H7 (cell line): ENCODE measurements at places on chromosomes 6 and 20. TPM values are rescaled to one million over a fixed set of nuclear protein-coding genes. Genes with fewer than 3 reads are reported as not detected.

Gene HSPA12B
- total RNA-seq, result 0.97 and 2.4 TPM in 2 replicates

DNA sequence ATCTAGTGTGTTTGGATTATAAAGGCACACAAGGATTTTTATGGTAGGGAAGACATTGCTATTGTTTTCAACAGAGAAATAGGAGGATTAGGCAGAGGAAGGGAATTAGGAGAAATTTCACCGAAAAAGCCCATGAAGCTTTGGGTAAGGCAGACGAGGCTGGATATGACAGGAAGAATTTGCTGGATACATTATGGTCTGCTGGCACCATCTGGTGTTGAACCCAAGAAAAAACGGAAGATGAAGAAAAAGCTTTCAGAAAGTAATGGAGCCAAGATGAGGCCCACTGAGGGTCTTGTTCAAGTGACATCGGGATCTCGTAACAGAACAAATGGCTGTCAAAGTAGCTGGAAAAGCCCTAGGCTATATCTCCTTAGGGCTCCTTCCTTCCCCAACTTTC is 56.5 kb downstream of the OR2J2 start:
- no peak for DNase-seq

DNA sequence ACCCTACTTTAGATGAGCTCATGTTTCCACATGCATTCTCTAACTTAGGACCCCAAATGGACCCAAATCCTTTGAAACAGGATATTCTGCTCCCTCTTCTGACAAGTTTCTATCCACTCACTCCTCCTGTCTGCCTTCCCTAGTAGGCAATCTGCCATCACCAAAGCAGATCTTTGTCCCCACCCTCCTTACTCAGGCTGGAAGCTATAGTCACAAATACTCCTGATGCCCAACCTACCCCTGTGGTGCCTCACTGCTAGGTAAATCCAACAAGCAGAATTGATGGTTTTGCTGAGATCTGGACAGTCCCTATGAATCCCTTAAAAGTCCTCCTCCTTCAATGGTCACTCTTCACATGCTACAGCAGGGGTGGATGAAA is 21.7 kb downstream of the ELOVL5 start:
- DNase-seq, result no peak

Gene OXT
- total RNA-seq, result 1.5 TPM in 1 of 2 replicates, not detected in the other

Gene ENPP1
- total RNA-seq, result 17.8 and 24.5 TPM in 2 replicates

DNA sequence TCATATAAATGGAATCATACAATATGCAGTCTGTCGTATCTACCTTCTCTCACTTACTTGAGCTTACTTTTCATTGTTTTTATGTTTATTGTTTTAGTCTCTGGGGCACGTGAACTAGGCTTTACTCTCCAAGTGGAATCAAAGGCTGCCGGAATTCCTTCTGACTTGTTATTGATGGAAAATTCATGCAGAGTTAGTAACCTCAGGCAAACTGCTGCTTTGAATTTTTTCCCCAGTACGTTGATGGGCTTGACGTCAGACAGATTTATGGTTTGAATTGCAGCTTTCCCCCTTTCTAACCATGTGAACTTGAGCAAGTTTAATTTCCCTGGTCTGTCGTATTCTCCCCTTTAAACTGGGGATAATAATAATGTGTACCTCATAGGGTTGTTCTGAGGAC is 68.6 kb downstream of the ZDHHC14 start:
- DNase-seq, result no peak
